HFFc6 (cell line): ENCODE measurements at places on chromosomes 5 and 9. TPM values are rescaled to one million over a fixed set of nuclear protein-coding genes. Genes with fewer than 3 reads are reported as not detected.

Gene TBCA
- total RNA-seq = 172 to 193 TPM (median 191 TPM) in 3 replicates

Gene LRRC70
- 0.21 to 0.41 TPM (median 0.22 TPM) in 3 replicates for total RNA-seq

Gene CD274
- total RNA-seq = 10.3 to 18.8 TPM (median 10.8 TPM) in 3 replicates

Gene CD180
- not detected in 3 replicates for total RNA-seq

Gene PDE6A
- not detected in 3 replicates for total RNA-seq

DNA sequence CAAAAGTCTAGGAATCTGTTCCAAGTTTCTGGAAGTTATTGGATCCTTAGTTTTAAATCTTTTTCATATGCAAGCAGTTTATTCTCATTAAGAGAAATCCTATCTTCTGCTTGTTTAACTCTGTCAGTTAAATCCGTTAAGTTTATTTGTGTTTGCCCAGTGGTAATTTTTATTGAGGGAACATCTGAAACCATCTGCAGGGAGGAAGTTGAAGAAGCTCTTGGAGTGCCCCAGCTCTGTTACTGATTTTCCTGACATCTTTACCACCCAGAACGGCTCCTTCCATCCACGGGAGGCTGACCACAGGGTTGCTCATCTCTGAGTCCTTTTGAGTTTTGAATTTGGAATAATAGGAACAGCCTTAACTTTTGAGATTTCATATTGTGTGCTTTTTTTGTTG lies 99.9 kb upstream of the ZNF618 start:
- H3K27ac ChIP-seq = no peak overlapping the region
- no peaks in the 10 kb centered on the region for H3K36me3 ChIP-seq
- H3K4me1 ChIP-seq = peaks cover 7% of the 10 kb centered on the region
- H3K4me3 ChIP-seq = no peak overlapping the region
- no peak for DNase-seq

- H3K27me3 ChIP-seq = peaks cover 1% of the 10 kb centered on the region
- no peaks in the 10 kb centered on the region for H3K36me3 ChIP-seq
- no peaks in the 10 kb centered on the region for H3K4me1 ChIP-seq
- H3K4me3 ChIP-seq = no peak overlapping the region
- no peak overlapping the region for H3K27ac ChIP-seq
Observed at GRCh38 chr9:95486318-95486717, 30.5 kb downstream of the PTCH1 start.

DNA sequence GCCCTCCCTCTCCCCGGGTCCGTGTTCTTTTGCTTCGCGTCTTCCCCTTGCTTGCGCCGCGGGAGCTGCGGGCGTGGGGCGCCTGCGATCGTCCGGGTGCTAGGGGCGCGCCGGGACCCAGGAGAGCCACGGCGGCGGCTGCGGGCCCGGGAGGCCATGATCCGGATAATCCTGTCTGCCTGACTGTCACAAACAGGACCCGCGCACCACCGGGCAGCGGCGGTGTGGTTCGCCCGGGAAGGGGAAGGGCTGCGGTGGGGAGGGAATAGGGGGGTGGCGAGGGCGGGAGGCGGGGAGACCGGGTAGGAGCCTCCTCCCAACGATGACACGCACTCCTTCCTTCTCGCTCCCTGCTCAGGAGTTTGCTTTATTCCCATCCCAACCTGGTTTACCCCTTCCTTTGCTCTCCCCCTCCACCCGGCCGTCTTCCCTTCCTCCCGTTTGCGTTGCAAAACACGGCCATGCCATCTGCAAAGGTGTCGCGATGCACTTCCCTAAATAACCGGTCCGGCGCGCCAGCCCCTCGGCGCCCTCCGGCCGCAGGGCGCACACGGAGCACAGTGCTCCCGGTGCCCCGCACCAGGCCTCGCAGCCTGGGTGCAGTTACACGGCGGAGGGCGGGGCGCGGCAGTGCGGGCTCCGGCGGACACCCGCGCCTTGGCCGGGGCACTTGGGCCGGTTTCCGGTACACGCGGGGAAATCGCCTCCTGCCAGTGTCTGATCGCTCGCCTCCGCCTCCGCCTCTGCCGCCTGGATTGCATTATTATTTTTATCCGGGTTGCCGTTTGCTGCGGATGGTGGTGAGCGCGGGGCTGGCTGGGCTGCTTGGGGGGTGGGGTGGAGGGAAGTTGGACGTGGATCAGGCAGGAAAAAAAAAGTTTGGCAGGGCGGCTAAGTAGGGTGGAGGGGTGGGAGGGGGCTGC lies 1.5 kb downstream of the SMARCA2 start:
- peak overlapping the region; percentile 96 for H3K27ac ChIP-seq
- DNase-seq = peak; percentile 65
- H3K4me3 ChIP-seq = peak overlapping the region; percentile 99

DNA sequence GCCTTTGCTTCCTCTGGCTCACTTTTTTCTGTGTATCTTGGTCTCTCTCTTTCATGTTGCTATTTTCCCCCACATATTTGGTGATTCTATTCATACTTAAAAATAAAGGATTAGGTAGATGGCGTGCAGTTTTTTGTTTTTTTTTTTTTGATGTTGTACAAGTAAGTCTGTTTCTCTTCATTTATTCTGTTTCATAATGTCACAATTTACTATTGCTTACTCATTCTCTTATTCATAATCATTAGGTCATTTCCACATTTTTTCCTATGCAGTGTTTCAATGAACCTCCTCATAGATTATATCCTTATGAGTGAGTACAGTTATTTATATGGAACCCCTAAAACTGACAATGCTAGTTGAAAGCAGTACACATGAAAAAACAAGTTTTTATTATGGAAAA lies 136.3 kb downstream of the APBA1 start:
- peaks cover 1% of the 10 kb centered on the region; the same call in 1 of the 2 replicates for H3K27me3 ChIP-seq
- peak overlapping the region; percentile 70 for H3K27ac ChIP-seq
- H3K4me1 ChIP-seq = peaks cover 23% of the 10 kb centered on the region
- no peaks in the 10 kb centered on the region for H3K36me3 ChIP-seq
- H3K4me3 ChIP-seq = peak overlapping the region; percentile 27

DNA sequence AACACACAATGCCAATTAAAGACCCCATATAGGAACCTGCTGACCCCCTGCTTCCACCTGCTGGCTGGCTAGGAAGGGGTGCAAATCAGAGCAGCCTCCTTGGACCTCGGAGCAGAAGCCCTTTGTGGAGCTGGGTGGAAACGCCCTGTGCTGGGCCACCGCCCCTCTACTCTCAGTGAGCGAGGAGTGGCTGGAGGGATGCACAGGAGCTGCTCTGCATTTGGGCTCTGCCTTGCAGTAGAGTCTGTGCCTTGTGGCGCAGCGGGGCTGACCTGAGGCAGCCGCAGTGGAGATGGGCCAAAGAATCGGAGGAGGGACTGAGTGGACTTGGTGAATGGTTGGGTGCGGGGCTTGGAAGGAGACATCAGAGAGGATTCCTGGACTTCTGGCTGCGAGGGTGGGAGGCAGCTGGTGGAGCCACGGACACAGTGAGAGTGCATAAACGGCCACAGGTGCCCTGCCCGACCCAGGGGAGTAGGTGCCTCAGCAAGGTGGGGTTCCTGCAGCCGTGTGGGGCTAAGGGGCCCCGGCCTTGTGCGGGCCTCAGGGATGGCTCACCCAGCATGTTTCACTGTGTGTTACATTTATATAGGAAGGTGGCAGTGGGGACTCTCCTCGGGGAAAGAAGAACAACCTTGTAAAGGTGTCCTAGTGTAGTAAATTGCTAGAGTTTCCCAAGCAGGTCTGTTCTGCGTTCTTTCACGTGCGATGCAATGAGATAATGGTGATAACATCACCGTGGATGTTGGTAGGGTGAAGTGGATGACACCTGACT lies 14.1 kb upstream of the IRX4 start:
- H3K36me3 ChIP-seq = no peaks in the 10 kb centered on the region
- H3K4me3 ChIP-seq = no peak overlapping the region
- H3K27me3 ChIP-seq = peaks cover 43% of the 10 kb centered on the region
- no peak overlapping the region for H3K27ac ChIP-seq
- DNase-seq = no peak

- H3K27me3 ChIP-seq = no peaks in the 10 kb centered on the region; the same call in 1 of the 2 replicates
- DNase-seq = no peak
- peaks cover 78% of the 10 kb centered on the region for H3K4me1 ChIP-seq
- peaks cover 10% of the 10 kb centered on the region; the same call in 1 of the 2 replicates for H3K36me3 ChIP-seq
- peak overlapping the region; percentile 62 for H3K27ac ChIP-seq
- no peak overlapping the region for H3K4me3 ChIP-seq
Observed at GRCh38 chr9:115946530-115946929, 207.1 kb upstream of the PAPPA start.

- H3K4me1 ChIP-seq = peaks cover 24% of the 10 kb centered on the region
- H3K27me3 ChIP-seq = no peaks in the 10 kb centered on the region; the same call in 1 of the 2 replicates
- no peak for DNase-seq
- no peak overlapping the region for H3K27ac ChIP-seq
Observed at GRCh38 chr5:39264528-39264927, 45.2 kb upstream of the FYB1 start.

GRCh38 chr9:110919050-110919435 lies 119.2 kb downstream of the LPAR1 start:
- DNase-seq = no peak
- H3K36me3 ChIP-seq = peaks cover 50% of the 10 kb centered on the region
- H3K4me3 ChIP-seq = peak overlapping the region; percentile 78
- peaks cover 98% of the 10 kb centered on the region for H3K4me1 ChIP-seq
- no peaks in the 10 kb centered on the region; the same call in 1 of the 2 replicates for H3K27me3 ChIP-seq
- H3K27ac ChIP-seq = peak overlapping the region; percentile 94

GRCh38 chr9:87464992-87465378 lies 32.7 kb upstream of the DAPK1 start:
- H3K36me3 ChIP-seq = no peaks in the 10 kb centered on the region
- H3K27ac ChIP-seq = no peak overlapping the region
- H3K4me3 ChIP-seq = no peak overlapping the region
- no peaks in the 10 kb centered on the region for H3K4me1 ChIP-seq
- DNase-seq = no peak
- H3K27me3 ChIP-seq = peaks cover 2% of the 10 kb centered on the region; the same call in 1 of the 2 replicates

- H3K4me1 ChIP-seq = no peaks in the 10 kb centered on the region
- no peak for DNase-seq
- H3K4me3 ChIP-seq = no peak overlapping the region
- no peaks in the 10 kb centered on the region for H3K36me3 ChIP-seq
Observed at GRCh38 chr9:108803428-108804065, 52.2 kb downstream of the ACTL7B start.
